ENCODE measurements at places on chromosomes 2 and 18. TPM values are rescaled to one million over a fixed set of nuclear protein-coding genes. Genes with fewer than 3 reads are reported as not detected.

GRCh38 chr18:43719267-43719795, 442.0 kb upstream of the SYT4 start:
- no peak for DNase-seq

DNA sequence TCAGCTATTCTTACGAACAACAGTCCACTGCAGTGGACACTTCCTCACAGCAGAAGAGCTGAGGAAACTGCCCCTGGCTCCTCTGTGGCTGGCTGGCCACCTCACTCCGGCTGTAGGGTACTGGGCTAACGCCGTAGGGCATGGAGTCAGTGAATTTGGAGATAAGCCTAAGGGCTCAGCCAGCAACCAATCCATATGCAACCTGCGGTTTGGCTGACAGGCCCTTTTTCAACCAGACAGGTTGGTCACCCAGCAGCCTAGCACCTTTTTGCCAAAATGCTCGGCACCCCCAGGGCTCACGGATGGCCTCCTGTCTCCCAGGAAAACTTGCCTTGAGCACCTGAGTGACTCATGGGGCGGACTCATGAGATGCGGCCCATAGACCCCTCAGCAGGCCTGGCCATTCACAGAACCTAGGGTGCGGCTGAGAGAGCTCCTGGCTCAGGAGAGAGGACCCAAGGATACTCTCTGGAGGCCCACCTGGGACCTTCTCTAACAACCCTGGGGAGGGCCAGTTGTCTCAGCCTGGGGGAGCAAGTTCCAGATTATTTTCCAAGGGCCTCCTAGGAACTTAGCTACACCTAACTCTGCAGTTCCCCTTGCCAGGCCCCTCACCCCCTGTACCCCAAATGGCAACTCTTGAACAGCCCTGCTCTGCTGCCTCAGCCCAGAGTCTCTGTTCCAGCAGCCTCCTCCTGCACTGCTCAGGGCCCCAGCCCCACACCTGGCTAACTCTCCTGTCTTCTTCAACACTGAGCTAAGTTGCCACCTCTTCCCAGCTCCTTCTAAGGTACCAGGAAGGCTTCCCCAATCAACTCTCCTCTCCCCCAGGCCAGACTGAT, 252.1 kb downstream of the CYP26B1 start:
- DNase-seq, result no peak

GRCh38 chr18:519019-519879, 18.7 kb upstream of the COLEC12 start:
- DNase-seq, result no peak

DNA sequence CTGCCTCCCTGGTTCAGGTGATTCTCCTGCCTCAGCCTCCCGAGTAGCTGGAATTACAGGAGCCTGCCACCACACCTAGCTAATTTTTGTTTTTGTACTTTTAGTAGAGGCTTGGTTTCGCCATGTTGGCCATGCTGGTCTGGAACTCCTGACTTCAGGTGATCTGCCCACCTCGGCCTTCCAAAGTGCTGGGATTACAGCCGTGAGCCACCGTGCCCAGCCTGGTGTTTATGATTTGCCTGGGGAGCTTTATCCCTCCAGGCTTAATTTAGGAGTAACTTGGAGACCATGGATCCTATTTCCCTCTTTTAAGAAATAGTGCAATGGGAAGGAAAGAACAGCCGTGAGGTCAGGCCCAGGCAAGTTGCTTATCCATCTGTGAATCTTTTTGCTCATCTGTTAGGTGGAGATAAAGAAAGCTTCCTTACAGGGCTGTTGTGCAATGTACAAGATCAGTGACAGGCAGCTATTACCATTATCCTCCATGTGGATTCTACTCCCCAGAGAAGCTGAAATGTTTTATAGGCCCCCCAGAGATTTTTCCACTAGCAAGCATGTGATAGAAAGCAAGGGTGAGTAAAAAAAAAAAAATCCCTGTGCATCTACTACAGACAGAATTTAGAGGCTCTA, 104.9 kb upstream of the MGAT5 start:
- no peak for DNase-seq

DNA sequence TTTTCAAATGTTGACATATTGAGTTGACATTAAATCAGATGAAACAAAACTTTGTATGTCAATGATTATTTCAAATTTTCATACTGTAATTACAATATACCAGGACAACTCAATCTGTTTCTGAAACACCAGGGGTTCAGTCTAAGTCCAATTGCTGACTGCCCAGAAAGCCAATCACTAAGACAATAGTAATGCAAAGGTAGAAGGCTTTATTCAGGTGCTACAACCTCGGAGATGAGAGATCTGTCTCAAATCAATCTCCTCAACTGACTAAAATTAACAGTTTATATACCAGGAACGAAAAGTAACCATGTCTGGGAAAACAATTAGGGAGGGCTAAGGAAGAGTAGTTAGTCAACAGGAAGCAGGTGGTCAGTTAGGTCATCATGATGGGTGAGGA, 1400.4 kb downstream of the SUCLG1 start:
- DNase-seq, result no peak

DNA sequence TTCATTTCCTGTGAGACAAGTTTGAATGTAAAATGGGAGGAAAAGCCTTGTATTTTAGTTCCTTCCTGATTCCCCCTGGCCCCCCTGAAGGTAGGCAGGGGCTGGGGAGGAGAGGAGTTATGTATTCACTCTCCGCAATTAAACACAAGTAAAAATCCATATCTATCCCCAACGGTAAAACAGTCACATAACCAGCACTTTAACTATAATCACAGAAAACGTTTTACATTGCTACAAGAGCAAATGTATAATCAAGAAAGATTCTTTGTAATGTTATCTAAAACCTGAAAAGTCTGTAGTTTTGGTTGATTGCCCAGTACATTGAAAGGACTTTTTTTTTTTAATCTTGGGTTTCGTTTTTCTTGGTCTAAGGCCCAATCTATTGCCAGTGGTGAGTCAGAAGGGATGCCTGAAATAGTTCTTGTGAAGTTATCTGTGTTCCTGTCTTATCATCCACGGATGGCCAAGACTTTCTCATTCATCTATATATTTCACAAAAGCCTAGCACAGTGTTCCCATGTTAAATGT, 34.5 kb upstream of the CCNYL1 start:
- no peak for DNase-seq

GRCh38 chr2:217409949-217410680, 550.3 kb upstream of the TNP1 start:
- no peak for DNase-seq

- no peak for DNase-seq
These were observed 545.3 kb downstream of the TSN start for GRCh38 chr2:122300758-122301157.

GRCh38 chr2:25098056-25098455, 56.2 kb downstream of the EFR3B start:
- DNase-seq, result no peak

GRCh38 chr2:85323351-85323987, 4.3 kb downstream of the TGOLN2 start:
- no peak for DNase-seq

GRCh38 chr2:68710336-68710735, 24.3 kb upstream of the ARHGAP25 start:
- no peak for DNase-seq

DNA sequence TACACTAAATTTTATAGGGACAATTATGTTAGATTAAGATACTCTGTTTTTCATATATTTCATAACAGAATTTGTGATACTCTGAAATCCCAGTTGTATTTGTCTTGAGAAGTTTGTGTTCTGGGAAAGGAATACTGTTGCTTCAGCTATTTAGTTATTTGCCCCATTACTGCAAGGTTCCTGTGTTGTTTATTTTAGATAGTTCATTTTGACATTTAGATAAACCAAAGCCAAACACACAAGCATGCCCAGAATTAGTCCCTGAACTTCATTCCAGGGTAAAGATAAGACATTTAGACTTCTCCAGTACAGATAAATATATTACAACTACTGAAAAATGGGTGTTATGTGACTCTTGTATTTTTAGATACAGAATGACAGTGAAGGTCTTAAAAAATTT, 74.7 kb downstream of the BMPR2 start:
- no peak for DNase-seq

GRCh38 chr2:85792783-85793441, 39.1 kb downstream of the ATOH8 start:
- peak; percentile 79 for DNase-seq

GRCh38 chr2:171807831-171808393, 86.1 kb downstream of the SLC25A12 start:
- no peak for DNase-seq

DNA sequence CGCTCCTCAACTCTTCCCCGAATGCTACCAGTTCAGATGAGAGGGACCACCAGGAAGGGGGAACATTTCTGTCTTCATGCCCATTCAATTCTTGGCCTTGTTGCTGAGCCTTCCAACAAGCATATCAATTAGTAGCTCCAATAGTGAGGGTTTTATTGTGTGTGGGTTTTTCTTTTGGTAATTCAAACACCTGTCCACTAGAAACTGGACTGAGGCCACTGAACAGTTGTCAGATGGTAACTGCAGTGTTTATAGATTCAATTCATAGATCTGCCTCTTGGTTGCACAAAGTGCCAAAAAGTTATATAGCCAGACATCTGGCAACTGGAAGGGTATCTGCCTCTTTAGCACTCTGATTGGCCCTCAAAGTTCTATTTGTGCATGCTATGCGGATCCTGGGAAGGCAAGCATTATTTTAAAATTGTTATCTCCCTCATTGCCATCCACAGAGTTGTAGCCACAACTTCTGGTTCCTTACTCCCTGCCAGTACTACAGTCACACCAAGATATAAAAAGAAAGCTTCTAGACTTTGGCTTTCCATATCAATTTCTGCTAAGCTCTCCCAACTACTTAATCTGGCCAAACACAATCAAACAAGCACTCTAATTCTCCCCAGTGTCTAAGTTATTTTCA, 83.3 kb upstream of the ZNF521 start:
- no peak for DNase-seq

- DNase-seq, result no peak
These were observed 1242.3 kb upstream of the CELF4 start for GRCh38 chr18:38807915-38808314.

- DNase-seq, result no peak
These were observed 24.8 kb upstream of the RPE start for GRCh38 chr2:209977386-209978239.

The CD8B gene
- not detected for total RNA-seq

The OST4 gene
- total RNA-seq, result 494 TPM

The SERPINB13 gene
- not detected for total RNA-seq

The GKN1 gene
- 0.37 TPM for total RNA-seq

The THUMPD2 gene
- total RNA-seq, result 7.7 TPM

The KRTCAP3 gene
- 1.4 TPM for total RNA-seq

All from chondrocyte (in vitro differentiated cells).